ENCODE measurements at places on chromosomes 3 and 15. TPM values are rescaled to one million over a fixed set of nuclear protein-coding genes. Genes with fewer than 3 reads are reported as not detected.

The SLC22A14 gene
- total RNA-seq = not detected

The UBA7 gene
- total RNA-seq = 0.14 TPM

The CCR8 gene
- not detected for total RNA-seq

DNA sequence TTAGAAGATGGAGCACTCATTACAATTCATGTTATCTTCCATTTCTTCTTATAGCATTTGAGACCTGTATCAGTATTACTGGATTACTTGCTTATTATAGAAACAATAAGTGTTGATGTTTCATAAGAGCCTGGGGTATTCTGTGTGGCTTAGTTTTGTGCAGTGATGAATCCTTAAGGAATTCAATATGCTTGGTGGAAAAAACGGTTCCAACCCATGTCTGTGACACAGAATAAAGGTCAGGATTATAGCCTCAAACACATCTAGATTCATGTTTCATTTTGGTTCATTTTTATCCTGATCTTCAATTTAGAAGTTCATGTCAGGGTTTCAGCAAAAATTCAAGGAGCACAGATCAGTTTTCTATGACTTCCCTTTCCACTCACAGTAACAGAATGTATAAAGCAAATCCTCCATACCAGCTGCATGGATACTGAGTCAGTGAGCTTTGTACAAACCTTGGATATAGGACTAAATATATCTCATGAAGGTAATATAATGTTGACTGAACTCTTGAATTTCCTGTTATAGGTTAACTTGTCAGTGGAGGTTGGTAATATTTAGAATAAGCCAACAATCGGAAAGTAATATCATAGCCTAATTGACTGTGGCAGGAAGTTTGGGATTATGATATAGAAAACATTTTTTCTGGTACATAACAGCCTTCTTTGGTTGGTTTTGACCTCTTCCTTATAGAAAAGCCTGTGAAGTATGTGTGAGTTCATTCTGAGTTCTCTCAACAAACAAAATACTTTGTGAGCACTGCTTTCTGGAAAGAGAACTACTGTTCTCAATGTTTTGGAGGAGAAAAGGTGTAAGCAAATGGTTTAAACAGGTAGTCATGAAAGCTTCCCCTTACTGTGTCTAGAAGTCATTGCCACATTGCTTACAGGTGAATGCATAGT lies 218.2 kb upstream of the TPM1 start:
- H3K36me3 ChIP-seq = no peaks in the 10 kb centered on the region
- no peaks in the 10 kb centered on the region for H3K4me1 ChIP-seq
- no peak overlapping the region for H3K27ac ChIP-seq
- no peak for DNase-seq

DNA sequence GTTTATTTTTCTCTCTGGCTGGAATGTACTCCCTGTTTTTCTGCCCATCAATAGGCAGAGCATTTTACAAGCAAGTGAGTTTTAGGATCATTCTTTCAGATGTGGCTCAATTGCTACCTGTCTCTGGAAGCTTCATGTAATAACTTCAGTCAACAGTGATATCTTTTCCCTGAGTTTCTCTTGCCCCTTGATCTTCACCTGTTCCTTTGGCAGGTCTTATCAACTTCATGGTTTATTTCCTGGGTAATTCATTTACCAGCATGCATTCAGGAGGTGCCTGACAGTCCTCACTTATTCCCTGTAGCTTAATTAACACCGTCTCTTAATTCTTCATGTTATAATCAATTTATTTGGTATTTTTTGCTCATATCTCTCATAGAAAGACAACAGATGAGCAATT lies 184.8 kb upstream of the CTDSPL start:
- no peaks in the 10 kb centered on the region for H3K27me3 ChIP-seq
- H3K4me3 ChIP-seq = no peak overlapping the region
- no peaks in the 10 kb centered on the region for H3K36me3 ChIP-seq
- H3K27ac ChIP-seq = no peak overlapping the region
- H3K4me1 ChIP-seq = no peaks in the 10 kb centered on the region

DNA sequence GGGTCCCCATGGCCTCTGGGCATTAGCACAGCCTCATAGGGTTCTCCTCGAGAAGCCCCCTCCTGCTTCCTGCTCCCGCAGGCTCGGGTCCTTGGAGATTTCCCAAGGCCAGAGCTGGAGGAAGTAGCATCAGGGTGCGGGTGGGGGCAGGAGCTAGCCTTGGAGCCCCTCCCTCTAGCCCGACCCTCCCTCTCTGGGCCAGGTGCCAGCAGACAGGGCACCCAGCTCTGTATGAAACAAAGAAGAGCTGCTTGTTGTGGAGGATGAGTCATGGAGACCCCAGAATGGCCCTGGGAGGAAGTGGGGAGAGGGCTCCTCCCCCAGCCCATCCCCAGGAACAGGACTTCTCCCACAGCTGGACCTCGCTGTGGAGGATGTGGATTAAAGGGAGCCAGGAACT lies 29.2 kb downstream of the EPHB3 start:
- H3K36me3 ChIP-seq = no peaks in the 10 kb centered on the region
- DNase-seq = no peak
- H3K4me3 ChIP-seq = no peak overlapping the region
- peaks cover 26% of the 10 kb centered on the region for H3K4me1 ChIP-seq
- H3K27ac ChIP-seq = no peak overlapping the region

The IMPDH2 gene
- 314 TPM for total RNA-seq

GRCh38 chr3:149019580-149019979 lies 28.2 kb downstream of the GYG1 start:
- H3K4me3 ChIP-seq = no peak overlapping the region
- H3K27ac ChIP-seq = peak overlapping the region; percentile 91
- DNase-seq = peak; percentile 17
- peaks cover 26% of the 10 kb centered on the region for H3K4me1 ChIP-seq
- peaks cover 9% of the 10 kb centered on the region for H3K36me3 ChIP-seq
- H3K27me3 ChIP-seq = no peaks in the 10 kb centered on the region

- H3K4me3 ChIP-seq = no peak overlapping the region
- H3K27ac ChIP-seq = no peak overlapping the region
- no peaks in the 10 kb centered on the region for H3K27me3 ChIP-seq
- no peaks in the 10 kb centered on the region for H3K4me1 ChIP-seq
- DNase-seq = no peak
Measured at GRCh38 chr3:195460091-195460713, 17.4 kb upstream of the ACAP2 start.

The CHRNA5 gene
- 26.2 TPM for total RNA-seq
